ENCODE measurements at places on chromosomes 4 and X.

- no peak for DNase-seq
Observed at GRCh38 chr4:5357870-5358269, 306.6 kb downstream of the STK32B start.

DNA sequence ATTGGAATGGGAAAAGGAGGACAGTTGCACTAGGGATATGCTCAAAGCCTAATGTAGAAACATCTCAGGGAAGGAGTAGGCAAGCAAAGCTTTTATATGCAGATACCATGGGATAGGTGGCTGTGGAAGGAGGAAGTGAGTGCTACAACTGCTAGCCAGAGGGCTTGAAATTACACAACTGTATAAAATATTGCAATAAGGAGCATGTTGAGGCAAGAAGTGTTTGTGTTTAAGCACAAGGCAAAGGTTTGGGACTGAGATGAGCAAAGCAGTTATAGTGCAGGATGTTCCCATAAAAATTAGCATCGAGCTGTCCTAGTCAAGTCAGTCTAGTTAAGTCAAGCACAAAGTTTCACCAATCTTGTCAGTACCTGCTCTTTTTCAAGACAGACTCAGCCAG is 35.6 kb upstream of the DCAF8L1 start:
- DNase-seq: no peak

DNA sequence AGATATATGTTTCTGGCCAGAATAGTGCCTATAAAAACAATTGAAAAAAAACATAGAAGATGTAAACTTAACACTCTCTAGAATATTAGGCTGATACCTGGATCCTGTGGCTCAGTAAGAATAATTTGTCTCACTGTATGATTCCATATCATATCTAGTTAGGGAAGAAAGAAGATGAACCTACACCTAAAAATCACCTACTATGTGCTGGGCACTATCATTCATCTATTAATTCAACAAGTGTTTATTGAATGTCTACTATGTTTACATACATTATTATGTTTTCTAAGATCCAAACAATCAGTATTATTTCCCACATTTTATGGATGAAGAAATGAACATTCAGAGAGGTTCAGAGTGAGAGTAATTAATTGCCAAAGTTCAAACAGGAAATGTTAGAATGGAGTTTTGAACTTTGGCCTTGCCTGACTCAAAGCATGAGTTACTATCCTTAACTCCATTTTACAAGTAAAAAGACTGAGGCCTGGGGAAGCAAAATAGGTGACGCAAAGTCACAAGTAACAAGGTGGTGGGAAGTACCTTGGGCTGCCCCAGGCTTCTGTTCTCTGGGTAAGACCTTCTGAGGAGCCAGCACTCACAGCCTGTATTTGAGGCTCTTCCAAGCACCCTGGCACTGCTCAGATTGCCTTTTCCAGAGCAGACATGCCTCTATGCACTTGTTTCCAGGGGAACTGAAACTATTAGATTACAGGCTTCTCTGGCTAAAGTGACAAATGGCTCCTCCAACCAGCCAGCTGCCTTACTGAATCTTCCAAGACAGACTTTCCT is 111.1 kb upstream of the ACSL4 start:
- DNase-seq: no peak

GRCh38 chr4:3771164-3771809 is 5.1 kb downstream of the ADRA2C start:
- DNase-seq: no peak

DNA sequence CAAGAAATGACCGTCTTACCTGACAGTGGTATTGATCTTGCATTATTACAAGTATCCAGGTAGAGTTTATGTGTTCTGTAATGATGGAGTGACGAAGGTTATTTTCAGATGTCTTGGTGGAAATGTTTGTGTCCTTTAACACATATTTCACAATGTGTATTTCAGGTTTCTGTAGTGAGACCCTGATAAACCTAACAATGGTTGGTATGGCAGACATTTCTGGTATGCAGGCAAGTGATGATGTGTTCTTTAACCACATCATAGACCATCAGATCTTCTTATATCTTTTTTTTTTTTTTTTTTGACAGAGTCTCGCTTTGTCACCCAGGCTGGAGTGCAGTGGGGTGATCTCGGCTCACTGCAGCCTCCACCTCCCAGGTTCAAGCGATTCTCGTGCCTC is 14.6 kb upstream of the ATXN3L start:
- no peak for DNase-seq

GRCh38 chr4:120466429-120466828 is 399.8 kb upstream of the MAD2L1 start:
- DNase-seq: no peak

GRCh38 chr4:158769175-158769921 is 522 bp downstream of the FNIP2 start:
- DNase-seq: peak; percentile 11

- DNase-seq: no peak
Observed at GRCh38 chrX:103386332-103386731, 10.0 kb downstream of the BEX3 start.

DNA sequence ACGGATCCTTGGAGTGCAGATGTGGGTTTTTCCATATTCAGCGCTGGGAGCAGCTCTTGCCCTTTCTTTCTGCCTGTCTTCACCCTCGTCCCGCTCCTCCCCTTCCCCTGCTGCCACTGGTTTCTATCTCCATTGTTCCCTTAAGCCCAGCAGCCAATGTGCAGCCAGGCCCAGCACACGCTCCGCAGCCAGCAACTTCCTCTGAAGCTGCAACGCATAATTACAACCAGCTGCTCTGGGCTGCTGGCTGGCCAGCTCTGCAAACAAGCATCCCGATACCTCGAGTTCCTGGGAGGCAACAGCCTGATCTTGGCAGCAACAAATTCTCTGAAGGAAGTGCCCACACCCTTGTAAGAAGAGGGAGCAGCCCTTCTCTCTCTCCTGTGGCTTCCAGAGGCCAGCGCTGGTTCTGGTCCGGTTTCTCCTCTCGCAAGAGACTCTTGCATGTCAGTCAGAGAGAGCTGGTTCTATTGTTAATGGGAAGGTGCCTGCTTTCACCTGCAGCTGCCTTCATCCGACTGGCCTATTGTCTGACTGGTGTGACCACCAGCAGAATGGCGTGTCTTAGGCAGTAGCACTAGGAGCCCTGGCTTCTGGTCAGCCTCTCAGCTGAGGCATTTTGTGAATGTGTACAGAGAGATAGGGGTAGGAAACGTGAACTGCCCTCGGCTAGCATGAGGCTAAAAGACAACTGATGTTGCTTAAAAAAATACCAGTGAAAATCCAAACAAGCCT is 83.8 kb upstream of the MAML3 start:
- DNase-seq: no peak

DNA sequence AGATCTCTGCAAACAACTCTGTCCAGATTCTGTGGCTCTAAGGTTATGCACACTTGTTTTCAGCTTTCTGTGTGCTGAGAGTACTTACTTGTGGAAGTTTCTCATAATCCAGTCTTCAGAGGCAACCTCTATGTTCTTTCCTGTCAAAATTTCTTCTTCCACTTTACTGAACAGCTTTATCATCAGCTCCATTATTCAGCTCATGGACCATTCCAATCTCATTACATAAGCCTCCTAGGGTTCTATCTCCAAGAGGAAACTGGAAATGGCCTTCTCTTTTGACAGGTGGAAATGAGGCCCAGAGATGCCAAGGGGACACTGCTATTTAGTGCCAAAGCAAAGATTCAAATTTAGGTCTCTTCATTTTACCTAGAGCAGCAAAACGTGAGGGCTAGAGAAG is 61.3 kb downstream of the CHRDL1 start:
- no peak for DNase-seq

DNA sequence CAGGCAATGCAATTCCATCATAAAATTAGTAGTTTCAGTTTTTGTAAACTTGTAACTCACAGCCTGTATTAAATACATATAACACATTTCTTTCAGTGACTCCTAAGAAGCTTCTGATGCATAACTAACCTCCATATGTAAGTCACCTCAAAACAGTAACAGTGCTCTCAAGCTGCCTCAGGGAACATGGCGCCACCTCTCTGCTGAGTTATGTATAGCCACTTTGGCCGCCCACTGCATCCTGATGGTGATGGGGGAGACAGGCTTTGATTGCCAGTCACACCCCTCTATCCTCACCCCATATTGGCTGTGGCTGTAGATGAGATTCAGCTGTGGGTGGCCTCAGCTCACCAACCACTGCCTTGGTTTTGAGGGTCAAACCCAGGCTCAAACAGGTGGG is 54.3 kb downstream of the LRBA start:
- DNase-seq: peak; percentile 19

- DNase-seq: no peak
Observed at GRCh38 chr4:4315461-4316149, 25.6 kb downstream of the ZBTB49 start.

DNA sequence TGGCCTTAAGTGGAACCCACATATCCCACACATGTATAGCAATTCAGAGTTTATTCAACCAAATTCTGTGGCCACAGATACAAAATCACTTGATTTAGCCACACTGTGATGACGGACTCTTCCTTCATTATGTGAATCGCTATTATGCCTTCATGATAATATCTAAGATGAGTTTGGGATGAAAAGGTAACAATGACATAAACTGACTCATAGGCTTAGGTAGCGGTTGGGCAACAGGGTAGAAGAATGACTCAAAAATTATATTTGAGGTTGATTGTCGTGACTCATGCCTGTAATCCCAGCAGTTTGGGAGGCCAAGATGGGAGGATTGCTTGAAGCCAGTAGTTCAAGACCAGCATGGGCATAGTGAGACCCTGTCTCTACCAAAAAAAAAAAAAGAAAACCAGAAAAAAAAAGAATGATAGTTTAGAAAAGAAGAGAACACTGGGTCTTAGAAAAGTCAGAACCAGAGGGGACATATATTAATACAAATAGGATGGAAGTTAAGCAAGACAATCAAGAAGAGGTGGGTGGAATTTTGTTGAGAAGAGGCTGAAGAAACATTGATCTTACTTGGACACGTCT is 70.4 kb upstream of the USP9X start:
- no peak for DNase-seq

GRCh38 chr4:119664168-119664907 is 35.7 kb upstream of the PDE5A start:
- no peak for DNase-seq

- no peak for DNase-seq
Observed at GRCh38 chrX:47862680-47863079, 26.0 kb downstream of the ZNF81 start.

GRCh38 chr4:66035701-66036100 is 365.4 kb upstream of the EPHA5 start:
- DNase-seq: no peak

DNA sequence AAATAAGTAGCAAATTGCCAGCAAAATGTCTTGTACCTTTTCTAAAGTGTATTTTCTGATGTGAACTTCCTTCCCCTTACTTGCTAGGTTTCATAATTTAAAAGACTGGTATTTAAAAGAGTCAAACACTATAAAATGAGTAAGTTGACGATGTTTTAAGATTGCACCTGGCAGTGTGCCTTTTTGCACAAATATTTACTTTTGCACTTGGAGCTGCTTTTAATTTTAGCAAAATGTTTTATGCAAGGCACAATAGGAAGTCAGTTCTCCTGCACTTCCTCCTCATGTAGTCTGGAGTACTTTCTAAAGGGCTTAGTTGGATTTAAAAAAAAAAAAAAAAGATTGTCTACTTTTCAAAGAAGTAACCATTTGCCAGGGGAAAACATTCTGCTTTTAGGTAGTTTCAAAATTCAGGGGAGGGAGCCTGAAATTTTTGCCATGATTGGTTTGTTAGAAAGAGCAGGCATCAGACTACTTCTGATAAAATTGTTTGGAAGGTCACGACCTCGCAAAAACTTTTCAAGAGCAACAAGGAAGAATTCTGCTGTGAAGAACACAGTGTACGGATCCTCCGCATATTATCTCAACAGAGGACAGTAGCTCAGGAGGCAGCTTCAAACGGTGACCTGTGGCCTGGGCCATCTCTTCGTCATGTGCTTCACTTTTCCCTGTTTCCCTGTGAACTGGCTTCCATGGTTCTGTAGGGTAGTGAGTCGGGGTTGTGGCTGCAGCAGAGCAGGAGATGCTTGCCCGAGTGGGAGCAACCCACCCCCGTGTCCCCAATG is 66.1 kb downstream of the CDS1 start:
- no peak for DNase-seq

DNA sequence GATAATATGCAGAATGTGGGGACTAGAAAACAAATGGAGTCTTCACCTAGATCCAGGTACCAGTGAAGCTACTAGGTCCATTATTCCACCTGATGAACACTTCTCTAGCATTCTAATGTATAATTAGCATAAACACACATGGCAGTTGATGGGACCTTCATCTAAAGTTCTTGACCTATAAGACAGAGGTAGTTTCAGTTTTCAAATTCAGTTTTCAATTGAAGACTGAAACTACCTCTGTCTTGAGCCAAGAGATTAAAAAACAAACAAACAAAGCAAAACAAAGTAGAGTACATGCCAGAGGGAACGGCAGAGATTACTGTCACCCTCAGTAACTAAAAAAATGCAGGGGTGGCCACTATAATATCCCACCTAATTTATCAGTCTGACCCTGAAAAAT is 199.9 kb upstream of the NEIL3 start:
- no peak for DNase-seq

DNA sequence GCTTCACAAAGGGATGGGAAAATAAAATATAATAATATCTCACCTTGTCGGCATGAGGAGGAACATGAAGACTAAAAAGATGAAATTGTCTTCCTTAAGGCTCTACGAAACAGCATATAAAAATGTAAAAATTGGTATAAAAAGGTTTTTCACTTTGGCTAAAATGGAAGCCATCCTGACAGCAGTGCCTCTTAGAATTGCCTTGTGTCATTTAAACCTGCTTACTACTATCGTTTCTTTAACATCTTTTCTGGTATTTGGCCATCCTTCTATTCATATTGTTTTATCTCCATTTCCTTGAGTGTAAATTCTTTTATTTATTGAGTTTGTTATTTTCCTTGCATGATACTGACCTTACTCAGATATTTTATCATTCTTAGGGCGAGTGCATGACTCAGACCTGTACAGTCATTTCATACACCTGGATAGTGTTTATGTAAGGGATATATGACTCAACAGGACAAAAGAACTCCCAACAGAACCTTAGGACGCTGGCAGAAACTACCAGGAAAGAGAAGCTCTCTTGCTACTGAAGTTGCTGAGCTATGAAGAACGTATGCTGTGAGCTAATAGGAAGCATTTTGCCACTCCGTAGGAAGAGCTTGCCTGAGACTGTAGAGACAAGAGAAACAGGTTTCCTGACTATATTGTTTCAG is 5.8 kb upstream of the CDKN2AIP start:
- no peak for DNase-seq

DNA sequence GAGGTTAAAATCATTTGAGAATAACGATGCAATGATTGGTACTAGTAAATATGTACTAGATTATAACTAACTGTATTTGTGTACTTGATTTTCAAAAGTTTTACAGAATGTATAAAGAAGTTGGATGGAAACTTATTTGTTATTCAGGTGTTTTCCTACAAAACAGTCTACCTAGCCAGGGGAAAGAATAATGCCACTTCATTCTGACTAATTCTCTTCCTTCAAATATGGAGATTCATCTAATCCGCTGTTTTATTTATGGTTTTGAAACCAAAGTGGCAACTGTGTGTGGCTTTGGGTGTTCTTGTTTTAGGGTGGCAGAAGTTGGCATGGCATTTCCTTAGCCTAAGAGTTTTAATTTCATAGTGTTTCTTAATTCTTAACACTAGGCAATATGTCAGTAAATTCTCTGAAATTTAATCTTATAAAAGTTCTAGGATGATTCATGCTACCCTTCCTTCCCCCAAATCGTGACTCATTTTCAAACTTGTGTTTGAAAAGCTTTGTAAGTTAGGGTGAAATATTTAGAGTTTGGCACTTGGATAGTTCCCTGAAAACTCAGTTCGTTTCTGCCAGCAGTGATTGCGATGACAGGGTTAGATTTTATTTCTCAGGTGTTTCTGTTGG is 62.6 kb downstream of the DCLK2 start:
- DNase-seq: no peak
